T-helper 2 cell (primary cell): ENCODE measurements at places on chromosomes 12 and 14.

- no peak for DNase-seq
Measured at GRCh38 chr12:88230271-88230670, 88.2 kb downstream of the TMTC3 start.

DNA sequence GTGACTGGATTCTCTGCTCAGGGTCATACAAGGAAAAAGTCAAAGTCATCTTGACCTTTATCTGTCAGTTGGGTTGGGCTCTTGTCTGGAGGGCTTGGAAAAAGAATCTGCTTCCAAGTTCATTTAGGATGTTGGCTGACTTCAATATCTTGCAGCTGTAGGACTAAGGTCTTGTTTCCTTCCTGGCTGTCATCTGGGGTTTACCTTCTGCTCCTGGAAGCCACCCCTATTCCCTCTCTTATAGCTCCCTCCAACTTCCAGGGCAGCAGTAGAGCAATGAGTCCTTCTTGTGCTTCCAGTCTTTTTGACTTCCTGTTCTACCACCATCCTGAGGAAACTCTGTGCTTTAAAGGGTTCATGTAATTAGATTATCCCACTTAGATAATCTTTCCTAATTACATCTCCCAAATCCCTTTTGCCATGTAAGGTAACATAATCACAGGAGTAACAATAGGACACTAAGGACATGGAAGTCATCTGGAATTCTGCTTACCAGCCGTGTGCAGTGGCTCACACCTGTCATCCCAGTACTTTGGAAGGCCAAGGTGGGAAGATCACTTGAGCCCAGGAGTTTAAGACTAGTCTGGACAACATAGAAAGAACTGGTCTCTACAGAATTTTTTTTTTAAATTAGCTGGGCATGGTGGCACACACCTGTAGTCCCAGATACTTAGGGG lies 170.7 kb upstream of the KITLG start:
- DNase-seq, result no peak

GRCh38 chr12:22084852-22085251 lies 38.8 kb downstream of the CMAS start:
- no peak for DNase-seq

DNA sequence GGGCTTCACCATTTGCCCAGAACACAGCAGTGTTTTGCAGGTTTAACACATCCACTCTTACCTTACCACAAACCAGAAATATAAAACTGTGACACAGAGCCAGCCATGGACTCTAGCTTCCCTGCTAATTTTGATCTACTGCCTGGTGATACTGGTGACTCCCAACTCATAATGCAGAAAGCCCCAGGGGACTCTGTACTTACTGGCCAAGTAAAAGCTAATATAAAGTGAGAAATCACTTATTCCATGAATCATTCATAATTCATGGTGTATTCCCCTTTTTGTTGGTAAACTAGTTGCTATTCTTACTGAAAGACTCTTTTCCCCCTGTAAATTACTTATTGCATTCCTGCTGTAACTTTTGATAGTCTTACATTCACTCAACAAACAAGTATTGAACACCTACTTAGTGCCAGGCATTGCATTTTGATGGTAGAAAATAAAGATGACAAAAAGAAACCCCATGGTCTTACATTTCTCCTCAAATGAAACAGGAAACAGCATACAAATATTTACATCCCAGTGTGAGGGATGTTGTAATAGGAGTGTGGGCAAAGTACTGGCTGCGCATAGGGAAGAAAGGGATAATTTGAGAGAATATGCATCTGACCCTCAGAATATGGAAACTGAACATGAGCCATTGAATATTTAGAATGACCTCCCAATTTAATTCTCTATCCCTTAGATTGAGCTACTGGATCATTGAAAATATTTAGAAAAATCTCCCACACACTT lies 279.6 kb downstream of the PDZRN4 start:
- DNase-seq, result no peak

- DNase-seq, result no peak
Measured at GRCh38 chr12:56725723-56726102, 614 bp upstream of the NACA start.

GRCh38 chr12:102478405-102479098 lies 1.8 kb downstream of the IGF1 start:
- peak; percentile 0 for DNase-seq

DNA sequence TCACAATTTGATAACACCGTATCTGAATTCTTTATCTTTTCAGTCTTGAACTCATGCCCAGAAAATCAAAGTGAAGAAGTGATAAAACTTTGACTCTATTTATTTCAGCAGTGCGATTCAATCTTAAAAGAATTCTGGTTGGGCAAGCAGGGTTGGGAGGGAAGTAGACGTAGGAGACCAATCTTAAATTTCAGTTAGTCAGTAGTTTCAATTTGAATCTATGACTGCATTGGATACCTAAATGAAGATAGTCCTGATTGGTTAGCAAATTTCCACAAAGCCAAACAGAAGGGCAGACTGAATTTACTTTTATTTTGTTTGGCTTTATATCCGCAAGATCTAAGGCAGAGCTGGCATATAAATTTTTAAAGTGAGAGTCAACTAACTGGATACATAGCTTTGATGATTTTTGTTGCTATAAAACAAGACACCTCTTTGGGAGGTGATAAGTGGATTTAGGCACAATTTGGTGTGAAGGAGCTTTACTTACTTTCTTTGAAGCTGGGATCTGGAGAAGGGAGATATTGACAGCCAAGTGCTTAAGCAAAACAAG lies 2.6 kb downstream of the ACSS3 start:
- no peak for DNase-seq

GRCh38 chr14:103546652-103547454 lies 15.6 kb downstream of the BAG5 start:
- DNase-seq, result peak; percentile 65

DNA sequence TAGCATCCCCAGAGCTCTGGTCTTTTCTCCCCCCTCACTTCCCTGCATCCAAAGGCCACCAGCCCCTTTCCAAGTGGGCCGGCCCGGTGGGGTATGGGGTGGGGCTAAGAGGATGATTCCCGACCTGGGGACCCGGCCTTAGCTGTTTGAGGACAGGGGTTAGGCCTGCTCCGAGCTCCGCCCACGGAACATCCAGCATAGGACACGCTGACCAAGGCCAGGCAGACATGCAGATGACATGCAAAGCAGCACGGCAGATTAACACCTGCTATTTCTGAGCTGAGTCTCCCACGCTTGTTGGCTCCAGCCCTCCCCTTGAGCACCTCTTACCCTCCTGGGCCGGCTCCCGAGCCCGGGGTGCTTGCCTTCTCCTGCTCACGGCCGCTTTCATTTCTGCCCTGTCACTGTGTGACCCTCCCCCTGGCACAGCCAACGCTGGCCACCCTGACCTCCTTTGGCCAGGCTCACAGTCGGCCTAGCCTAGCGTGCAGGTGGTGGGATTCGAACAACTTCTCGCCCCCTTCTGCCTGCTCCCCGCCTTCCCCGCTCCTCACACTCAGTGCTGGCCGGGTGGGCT lies 40.2 kb downstream of the TEAD4 start:
- no peak for DNase-seq

DNA sequence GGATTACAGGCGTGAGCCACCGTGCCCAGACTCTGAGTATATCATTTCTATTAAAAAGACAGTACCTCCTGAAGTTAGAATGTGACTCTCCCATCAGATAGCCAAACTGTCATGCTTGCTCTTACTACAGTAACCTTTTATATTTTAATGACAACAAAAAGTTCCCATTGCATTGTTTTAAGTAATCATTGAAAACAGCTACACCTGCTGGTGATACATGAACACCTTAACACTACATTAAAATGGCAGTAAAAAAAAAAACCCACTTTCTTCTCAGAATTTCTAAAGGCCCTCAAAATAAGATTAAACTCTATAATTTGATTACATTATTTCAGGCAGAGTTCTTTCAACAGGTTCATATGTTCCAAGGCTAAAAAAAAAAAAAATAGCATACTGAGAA lies 76.7 kb downstream of the SH2B3 start:
- DNase-seq, result no peak

- no peak for DNase-seq
Measured at GRCh38 chr12:69331519-69331908, 16.7 kb upstream of the LYZ start.

DNA sequence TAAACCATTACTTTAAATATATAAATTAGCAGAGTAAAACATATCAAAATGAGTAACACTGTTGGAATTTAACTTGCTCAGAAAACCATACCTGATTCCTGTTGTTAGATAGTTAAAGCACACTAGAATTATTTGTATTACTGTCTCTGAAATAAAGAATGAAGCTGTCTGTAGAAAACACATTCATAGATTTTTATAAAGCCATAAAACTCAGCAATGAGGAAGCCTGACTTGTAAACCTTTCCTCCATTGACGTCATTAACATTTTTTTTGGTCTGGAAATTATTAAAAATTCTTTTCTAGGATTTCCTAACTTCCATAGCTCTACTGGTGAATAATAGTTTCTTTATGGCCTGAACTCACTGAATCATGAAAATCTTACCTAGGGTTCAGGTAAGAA lies 147.6 kb downstream of the BRMS1L start:
- no peak for DNase-seq

DNA sequence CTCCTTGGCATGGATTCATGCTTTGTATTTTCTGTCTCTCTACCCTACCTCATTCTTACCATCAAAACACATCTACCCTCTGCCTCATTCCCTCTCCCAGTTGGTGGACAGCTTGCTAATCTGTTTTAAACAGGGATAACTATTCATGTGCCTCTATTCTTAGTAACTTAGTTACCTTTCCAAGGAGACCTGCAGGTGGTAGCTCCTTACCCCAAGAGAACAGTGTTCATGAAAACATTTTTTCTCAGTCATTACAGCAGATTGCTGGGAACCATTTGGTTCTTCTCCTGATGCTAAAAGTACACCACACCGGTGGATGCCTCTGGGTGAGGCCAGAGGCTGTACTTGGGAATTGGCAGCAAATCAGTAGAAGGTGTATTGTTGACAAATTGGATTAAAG lies 73.0 kb downstream of the CMKLR1 start:
- DNase-seq, result no peak

GRCh38 chr14:56891226-56891625 lies 80.9 kb upstream of the OTX2 start:
- DNase-seq, result no peak

GRCh38 chr14:73463411-73463810 lies 5.1 kb upstream of the NUMB start:
- DNase-seq, result no peak

GRCh38 chr12:79420146-79420618 lies 270.6 kb downstream of the PAWR start:
- DNase-seq, result no peak

GRCh38 chr12:66741919-66742318 lies 63.0 kb upstream of the GRIP1 start:
- DNase-seq, result no peak

DNA sequence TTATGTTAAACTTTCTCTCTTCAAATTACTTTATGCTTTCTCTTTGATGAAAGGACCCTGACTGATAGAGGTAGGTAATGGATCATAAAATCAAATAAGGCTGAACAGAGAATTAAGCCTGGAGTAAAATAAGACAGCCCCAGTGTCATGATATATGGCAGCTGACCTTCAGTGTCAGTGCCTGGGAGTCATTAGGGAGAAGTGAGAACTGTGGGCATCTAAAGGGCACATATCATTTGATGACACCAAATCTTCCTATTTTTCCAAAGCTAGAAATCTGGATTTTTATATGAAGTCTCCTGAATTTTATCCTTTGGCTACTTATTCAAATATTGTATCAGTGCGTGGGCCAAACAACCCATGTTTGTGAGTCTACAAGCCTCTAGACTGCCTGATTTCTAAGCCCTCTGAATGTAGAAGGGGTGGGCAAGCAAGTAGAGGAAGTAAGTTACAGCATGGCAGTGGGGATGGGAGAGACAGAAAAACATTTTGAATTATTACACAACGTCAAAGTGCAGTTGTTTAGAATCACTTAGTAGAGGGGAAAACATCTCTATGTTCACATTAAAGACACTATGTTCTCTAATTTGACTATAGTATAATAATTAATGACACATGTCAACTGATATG lies 10.0 kb downstream of the SLC39A9 start:
- no peak for DNase-seq

- DNase-seq, result no peak
Measured at GRCh38 chr12:94169966-94170689, 21.8 kb downstream of the PLXNC1 start.

DNA sequence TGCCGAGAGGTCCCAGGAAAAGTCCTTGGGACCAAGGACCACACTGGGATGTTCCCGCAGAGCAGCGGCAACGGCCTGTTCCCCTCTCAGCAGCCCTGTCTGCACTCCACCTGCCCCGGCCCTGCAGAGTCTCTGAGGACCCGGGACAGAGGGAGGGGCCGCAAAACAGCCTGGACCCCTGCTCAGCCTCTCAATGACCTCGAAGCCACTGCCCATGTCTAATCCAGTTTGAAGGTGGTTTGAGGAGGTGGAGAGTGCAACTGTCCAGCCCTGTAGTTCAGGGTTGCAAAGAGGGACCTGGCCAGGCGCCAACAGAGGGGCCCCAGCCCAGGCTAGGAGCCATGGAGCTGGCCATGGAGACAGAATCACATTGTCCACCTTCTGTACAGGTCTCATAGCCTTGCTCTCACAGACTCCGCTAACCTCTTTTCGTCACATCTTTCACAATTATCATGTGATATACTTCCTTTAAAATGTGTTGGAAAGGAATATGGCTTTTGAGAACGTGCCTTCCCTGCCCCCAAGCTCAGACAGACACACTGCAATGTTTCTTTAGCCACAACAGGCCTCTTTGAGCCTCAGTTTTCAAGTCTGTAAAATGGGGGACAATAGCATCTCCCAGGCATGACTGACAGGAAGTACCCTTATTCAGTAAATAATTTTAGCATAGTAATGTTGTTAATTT lies 49.3 kb downstream of the ACTN1 start:
- no peak for DNase-seq

DNA sequence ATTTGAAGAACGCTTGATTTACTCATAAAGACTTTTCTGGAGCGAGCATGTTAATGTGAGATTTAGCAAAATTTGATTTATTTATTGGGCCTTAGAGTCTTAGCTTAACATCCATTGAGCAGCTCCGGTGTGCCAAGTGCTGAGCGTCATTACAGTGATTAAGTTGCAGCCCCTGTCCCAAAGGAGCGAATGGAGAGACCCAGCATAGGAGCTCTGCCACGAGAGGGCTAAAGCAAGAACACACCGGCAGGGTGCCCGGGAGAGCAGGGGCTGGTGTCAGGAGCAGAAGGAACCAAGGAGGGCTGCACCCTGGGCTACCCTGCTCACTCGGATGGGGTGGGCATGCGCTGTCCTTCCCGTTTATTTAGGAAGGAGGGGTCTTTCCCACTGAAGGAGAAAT lies 50.6 kb downstream of the PPP2R5C start:
- DNase-seq, result no peak

DNA sequence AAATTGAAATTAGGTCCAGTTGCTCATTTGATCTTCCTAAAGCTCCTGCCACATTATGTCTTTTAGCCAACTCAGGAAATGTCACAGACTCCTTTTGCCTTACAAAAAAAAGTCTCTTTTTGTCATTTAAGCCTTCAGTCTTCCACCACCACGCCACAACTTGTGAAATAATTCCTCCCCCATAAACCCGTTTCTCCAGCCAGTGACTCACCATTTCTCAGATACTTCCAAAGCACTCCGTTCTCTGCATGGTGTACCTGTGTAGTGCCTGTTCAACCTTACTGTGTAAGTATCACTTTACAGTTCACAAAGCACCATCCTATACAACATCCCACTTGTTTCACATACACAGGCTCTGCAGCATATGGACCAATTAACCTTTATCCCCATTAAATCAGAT lies 139.5 kb upstream of the AEBP2 start:
- DNase-seq, result no peak

GRCh38 chr12:67919406-67919805 lies 69.8 kb upstream of the IFNG-AS1 start:
- DNase-seq, result no peak

GRCh38 chr12:31518680-31519227 lies 72.2 kb downstream of the DENND5B start:
- no peak for DNase-seq

- no peak for DNase-seq
Measured at GRCh38 chr14:26896447-26896846, 298.6 kb upstream of the NOVA1 start.
